ENCODE measurements at places on chromosomes 4 and X. TPM values are rescaled to one million over a fixed set of nuclear protein-coding genes. Genes with fewer than 3 reads are reported as not detected.

The USP53 gene
- 59.0 TPM for total RNA-seq

The CTSO gene
- total RNA-seq: 25.8 TPM

The RHOXF2B gene
- total RNA-seq: not detected

The PRKG2 gene
- total RNA-seq: 0.36 TPM

The MAGEA2 gene
- total RNA-seq: not detected

The MAGEA11 gene
- total RNA-seq: not detected

The PABPC5 gene
- total RNA-seq: 3.3 TPM

The GAGE12H gene
- total RNA-seq: not detected

The UBL4A gene
- 40.3 TPM for total RNA-seq
